ENCODE measurements at places on chromosomes 11 and 22.

DNA sequence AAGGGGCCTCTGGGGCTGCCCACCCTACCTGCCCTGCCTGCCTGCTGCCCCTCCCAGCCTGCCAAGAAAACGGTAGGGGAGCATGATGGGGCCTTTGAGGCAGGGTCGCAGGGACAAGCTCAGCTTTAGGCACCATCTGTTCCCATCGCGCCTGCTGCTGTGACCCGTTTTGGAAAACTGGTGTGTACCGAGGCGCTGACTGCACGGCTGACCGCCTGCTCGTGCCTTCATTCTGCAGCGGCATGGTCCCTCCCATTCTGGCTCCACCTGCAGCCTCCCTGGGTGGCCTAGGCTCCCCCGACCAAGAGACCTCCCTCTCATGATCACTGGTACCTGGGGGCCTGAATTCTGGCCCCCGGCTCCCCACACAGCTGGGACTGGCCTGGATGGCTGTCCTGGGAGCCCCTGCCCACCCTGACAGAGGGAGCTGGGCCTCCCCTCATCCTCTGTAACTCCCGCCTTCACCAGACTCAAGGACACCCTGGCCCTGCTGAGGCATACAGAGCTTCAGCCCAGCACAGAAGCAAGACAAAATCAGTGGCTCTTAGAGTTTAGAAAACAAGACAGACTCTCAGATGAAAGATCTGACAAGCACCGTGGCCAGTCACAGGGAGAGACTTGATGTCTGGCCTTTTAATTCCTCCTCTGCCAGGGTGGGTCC is 6.5 kb upstream of the MYRF start:
- DNase-seq: no peak

- peak; percentile 15 for DNase-seq
These were observed 50.5 kb downstream of the NNMT start for GRCh38 chr11:114346709-114347141.

- DNase-seq: no peak
These were observed 1102.8 kb downstream of the BRD1 start for GRCh38 chr22:48724899-48725298.

GRCh38 chr11:73240190-73240781 is 22.2 kb downstream of the P2RY2 start:
- DNase-seq: no peak

DNA sequence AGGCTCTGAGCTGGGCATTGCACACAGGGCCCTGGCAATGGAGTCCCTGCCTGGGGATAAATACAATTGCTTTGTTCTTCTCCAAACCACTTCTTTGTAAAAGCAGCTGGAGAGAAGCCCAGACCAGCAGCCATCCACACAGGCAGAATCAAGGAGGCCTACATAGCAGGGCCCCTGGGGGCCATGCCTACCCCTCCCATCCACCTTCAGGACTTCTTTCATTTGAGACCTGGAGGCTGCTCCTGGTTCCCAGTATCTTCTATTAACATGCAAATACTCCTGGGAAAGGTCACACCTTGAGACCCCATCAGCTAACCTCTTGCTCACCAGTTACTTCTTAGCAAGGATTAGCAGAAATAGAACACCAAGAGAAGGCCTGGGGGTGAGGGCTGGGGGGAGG is 511.1 kb downstream of the SOX6 start:
- DNase-seq: no peak

GRCh38 chr11:126387857-126388256 is 32.4 kb downstream of the ST3GAL4 start:
- no peak for DNase-seq

DNA sequence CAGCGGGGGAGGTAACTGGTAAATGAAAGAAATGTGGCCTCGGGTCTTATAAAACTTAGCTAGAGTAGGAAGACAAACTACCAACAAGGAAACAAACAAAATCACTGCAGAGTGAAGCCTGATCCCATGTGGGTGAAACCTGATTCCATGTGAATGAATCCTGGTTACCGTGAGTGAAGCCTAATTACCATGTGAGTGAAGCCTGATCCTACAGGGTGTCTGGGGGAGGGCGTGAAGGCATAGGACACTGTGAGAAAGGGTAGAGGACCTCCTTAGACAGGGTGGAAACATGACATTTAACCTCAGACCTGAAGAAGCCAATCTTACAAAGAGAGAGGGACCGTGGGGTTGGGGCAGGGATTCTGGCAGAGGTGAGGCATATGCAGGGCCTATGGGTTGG is 106.2 kb upstream of the USP47 start:
- DNase-seq: no peak
